ENCODE measurements at places on chromosomes 2 and 18. TPM values are rescaled to one million over a fixed set of nuclear protein-coding genes. Genes with fewer than 3 reads are reported as not detected.

The SFTPB gene
- not detected for total RNA-seq

The CYP20A1 gene
- total RNA-seq, result 26.1 TPM

The L3MBTL4 gene
- 4.2 TPM for total RNA-seq

The GTF2A1L gene
- total RNA-seq, result 3.4 TPM

The LYPD6 gene
- total RNA-seq, result 2.0 TPM

The PLEK gene
- total RNA-seq, result 4.4 TPM

DNA sequence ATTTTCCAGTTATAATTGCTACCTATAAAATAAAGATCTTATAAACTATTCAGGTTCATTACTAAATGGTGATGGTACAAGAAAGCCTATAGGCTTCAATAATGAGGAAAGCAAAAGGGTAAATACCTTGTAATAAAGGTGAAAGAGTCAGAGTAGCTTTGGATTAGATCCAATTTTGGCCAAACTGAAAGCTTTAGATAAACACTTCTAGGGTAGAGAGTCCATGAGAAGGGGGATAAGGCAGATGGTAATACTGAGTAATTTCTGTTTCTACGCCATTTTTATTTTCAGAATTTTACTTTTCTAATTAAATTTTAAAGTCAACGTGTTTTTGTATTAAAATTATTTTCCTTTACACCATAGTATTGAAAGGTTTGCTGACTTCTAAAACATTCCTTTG, 9.4 kb downstream of the CASP8 start:
- no peak for DNase-seq
- peaks cover 1% of the 10 kb centered on the region for H3K4me1 ChIP-seq
- no peak overlapping the region for H3K27ac ChIP-seq
- no peaks in the 10 kb centered on the region for H3K27me3 ChIP-seq
- H3K4me3 ChIP-seq, result no peak overlapping the region

GRCh38 chr2:127067620-127068350, 39.2 kb downstream of the BIN1 start:
- peaks cover 85% of the 10 kb centered on the region for H3K36me3 ChIP-seq
- H3K27ac ChIP-seq, result peak overlapping the region; percentile 56
- H3K4me3 ChIP-seq, result no peak overlapping the region
- peak; percentile 82 for DNase-seq
- no peaks in the 10 kb centered on the region for H3K27me3 ChIP-seq
- peaks cover 86% of the 10 kb centered on the region for H3K4me1 ChIP-seq

GRCh38 chr2:196230061-196230854, 58.9 kb upstream of the STK17B start:
- H3K4me3 ChIP-seq, result no peak overlapping the region
- H3K27me3 ChIP-seq, result no peaks in the 10 kb centered on the region
- H3K4me1 ChIP-seq, result peaks cover 6% of the 10 kb centered on the region

DNA sequence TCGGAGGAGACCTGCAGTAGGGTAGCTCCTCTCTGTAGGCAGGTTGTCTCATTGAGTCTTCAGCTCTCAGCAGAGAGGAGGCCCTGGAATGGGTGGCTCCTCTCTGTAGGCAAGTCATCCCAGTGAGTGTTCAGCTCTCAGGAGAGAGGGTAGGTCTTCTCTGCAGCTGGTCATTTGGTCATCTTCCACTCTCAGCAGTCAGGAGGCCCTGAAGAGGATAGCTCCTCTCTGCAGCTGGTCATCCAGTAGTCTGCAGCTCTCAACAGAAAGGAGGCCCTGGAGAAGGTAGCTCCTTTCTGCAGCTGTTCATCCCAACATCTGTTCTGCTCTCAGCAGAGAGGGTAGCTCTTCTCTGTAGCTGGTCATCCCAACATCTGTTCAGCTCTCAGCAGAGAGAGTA, 26.0 kb upstream of the RUFY4 start:
- H3K4me1 ChIP-seq, result no peaks in the 10 kb centered on the region
- H3K4me3 ChIP-seq, result no peak overlapping the region
- DNase-seq, result no peak
- H3K27me3 ChIP-seq, result peaks cover 4% of the 10 kb centered on the region
- H3K36me3 ChIP-seq, result no peaks in the 10 kb centered on the region

DNA sequence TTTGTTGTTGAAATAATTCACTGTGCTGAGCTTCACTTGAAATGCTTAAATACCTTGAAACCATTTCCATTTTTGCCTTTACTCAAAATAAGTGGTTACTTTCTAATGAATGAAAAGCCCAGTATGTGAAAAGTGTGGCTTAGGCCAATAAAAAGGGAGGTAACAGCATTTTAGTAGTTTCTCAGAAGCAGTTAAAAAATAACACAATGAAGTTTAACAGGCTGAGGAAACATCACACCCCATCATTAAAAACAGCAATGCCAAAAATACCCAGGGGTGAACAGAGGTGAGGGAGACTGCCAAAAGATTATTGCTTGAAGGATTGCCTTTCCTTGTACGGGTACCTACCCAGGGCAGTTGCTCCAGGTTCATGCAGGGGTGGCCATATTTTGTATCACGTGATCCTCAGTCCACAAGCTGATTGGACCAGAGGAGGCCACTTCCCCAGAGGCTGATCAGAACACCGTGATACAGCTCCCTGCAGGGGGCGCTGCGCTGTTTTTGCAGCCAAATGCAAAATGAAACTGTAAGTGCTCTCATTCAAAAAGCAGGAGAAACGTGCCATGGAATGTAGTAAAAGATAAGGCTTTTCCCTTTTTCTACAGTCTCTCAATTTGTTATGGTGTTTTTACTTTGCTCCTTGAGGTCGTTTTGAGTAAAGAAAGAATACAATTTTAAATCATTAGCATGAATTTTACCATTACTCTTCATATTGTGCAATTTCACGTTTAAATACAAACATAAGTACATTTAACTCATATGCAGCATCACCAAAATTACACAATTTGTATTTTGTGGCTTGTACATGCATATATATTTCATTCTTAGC, 70.2 kb upstream of the SH3BP4 start:
- H3K27me3 ChIP-seq, result no peaks in the 10 kb centered on the region
- H3K27ac ChIP-seq, result no peak overlapping the region
- peak; percentile 82 for DNase-seq
- peaks cover 2% of the 10 kb centered on the region for H3K4me1 ChIP-seq

DNA sequence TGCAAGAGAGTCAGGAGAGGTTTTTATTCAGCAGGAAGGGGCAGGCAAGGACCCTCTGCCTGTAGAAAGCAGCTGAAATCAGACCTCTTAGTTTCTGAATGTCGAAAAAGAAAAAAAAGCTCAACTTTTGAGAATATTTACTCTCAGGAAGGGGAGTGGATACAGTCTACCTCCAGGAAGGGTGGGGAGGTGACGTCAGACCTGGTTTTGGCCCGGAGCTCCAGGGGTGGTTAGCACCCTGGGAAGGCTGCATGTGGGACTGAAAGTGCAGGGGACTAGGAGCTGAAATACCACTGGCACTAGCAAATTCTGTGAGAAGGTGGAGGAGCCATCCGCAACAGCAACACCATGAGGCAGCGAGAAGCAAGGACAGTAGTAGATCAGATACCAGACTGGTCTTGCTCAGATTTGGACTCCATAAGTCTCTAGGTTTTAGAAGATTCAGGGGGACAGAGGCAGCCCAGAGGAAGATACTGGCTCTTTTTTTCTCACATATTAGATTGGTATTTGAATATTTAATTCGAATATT, 19.8 kb downstream of the MC2R start:
- peaks cover 2% of the 10 kb centered on the region for H3K4me1 ChIP-seq
- H3K36me3 ChIP-seq, result no peaks in the 10 kb centered on the region
- no peak overlapping the region for H3K27ac ChIP-seq
- no peak for DNase-seq
- H3K4me3 ChIP-seq, result no peak overlapping the region

- H3K4me1 ChIP-seq, result no peaks in the 10 kb centered on the region
- H3K27me3 ChIP-seq, result no peaks in the 10 kb centered on the region
- H3K36me3 ChIP-seq, result no peaks in the 10 kb centered on the region
Observed at GRCh38 chr2:148298196-148298595, 277.3 kb downstream of the MBD5 start.

GRCh38 chr2:49002750-49003149, 151.6 kb downstream of the FSHR start:
- H3K4me3 ChIP-seq, result no peak overlapping the region
- no peak overlapping the region for H3K27ac ChIP-seq
- peaks cover 3% of the 10 kb centered on the region for H3K4me1 ChIP-seq
- no peaks in the 10 kb centered on the region for H3K36me3 ChIP-seq

DNA sequence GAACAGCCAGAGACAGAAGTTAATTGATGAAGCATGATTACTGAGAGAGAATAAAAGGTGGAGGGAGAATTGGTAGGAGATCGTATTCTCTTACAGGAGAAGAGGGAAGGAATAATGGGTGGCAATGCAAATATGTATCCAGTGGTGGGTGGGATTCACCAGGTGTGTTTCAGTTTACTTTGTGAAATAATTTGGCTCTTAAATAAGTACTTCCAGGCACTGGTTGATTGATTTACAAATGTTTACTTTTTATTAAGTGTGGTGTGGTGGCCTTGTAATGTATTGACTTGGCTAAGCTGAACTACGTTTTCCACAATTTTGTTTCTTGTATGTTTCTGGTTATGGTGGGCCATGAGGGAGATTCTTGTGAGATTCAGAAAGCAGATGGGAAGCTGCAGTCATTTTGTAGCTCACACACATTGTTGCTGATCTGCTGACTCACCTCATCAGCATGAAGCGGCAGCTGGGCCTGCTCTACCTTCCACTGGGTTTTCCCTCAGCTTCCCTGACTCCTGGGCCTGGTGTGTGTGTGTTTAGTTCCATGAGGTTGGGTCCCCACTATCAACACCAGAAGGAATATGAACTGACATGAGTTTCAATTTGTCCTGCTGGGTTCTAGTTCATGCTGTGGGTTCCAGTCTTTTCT, 32.6 kb downstream of the MYL12B start:
- no peak overlapping the region for H3K27ac ChIP-seq
- H3K36me3 ChIP-seq, result no peaks in the 10 kb centered on the region
- no peak overlapping the region for H3K4me3 ChIP-seq
- DNase-seq, result no peak

- H3K36me3 ChIP-seq, result no peaks in the 10 kb centered on the region
- no peaks in the 10 kb centered on the region for H3K4me1 ChIP-seq
- no peak for DNase-seq
- no peaks in the 10 kb centered on the region for H3K27me3 ChIP-seq
Observed at GRCh38 chr2:161842736-161843433, 218.7 kb downstream of the SLC4A10 start.

GRCh38 chr18:58723810-58724602, 52.7 kb downstream of the MALT1 start:
- no peak overlapping the region for H3K27ac ChIP-seq
- peaks cover 5% of the 10 kb centered on the region for H3K36me3 ChIP-seq
- DNase-seq, result no peak
- H3K4me1 ChIP-seq, result peaks cover 7% of the 10 kb centered on the region
- no peak overlapping the region for H3K4me3 ChIP-seq

GRCh38 chr2:175403599-175404221, 222.2 kb upstream of the ATP5MC3 start:
- H3K27ac ChIP-seq, result no peak overlapping the region
- no peak overlapping the region for H3K4me3 ChIP-seq
- H3K36me3 ChIP-seq, result no peaks in the 10 kb centered on the region
- no peaks in the 10 kb centered on the region for H3K27me3 ChIP-seq
- no peak for DNase-seq

GRCh38 chr2:19617257-19617848, 258.9 kb upstream of the OSR1 start:
- H3K36me3 ChIP-seq, result no peaks in the 10 kb centered on the region
- H3K27ac ChIP-seq, result no peak overlapping the region
- H3K27me3 ChIP-seq, result no peaks in the 10 kb centered on the region
- DNase-seq, result no peak

GRCh38 chr2:213187386-213187785, 36.0 kb upstream of the IKZF2 start:
- no peak overlapping the region for H3K27ac ChIP-seq
- no peak for DNase-seq
- no peaks in the 10 kb centered on the region for H3K36me3 ChIP-seq

GRCh38 chr18:43180814-43181213, 65.3 kb upstream of the RIT2 start:
- no peaks in the 10 kb centered on the region for H3K27me3 ChIP-seq
- H3K4me1 ChIP-seq, result no peaks in the 10 kb centered on the region
- no peak overlapping the region for H3K27ac ChIP-seq
- DNase-seq, result no peak
- no peaks in the 10 kb centered on the region for H3K36me3 ChIP-seq

- no peaks in the 10 kb centered on the region for H3K4me1 ChIP-seq
- no peaks in the 10 kb centered on the region for H3K27me3 ChIP-seq
- no peak for DNase-seq
- no peak overlapping the region for H3K27ac ChIP-seq
Observed at GRCh38 chr2:187774551-187775071, 220.4 kb upstream of the TFPI start.

DNA sequence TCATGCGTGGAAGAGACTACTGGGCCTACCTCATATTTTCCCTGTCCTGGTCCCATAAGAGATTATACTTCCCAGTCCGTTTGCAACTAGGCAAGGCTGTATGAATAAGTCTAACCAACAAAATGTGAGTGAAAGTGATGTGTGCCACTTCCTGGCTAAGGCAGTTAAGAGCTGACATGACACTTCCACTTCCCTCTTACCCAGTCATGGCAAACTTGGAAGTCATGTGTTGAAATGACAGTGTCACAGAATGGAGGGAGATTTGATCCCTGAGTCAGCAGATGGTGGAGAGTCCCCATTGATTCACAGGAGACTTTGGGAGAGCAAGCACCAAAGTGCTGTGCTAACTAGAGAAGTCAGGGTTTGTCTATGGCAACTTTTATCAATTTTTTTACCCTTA, 36.4 kb downstream of the TACR1 start:
- H3K4me1 ChIP-seq, result no peaks in the 10 kb centered on the region
- H3K36me3 ChIP-seq, result no peaks in the 10 kb centered on the region
- H3K27me3 ChIP-seq, result no peaks in the 10 kb centered on the region
- H3K27ac ChIP-seq, result no peak overlapping the region

DNA sequence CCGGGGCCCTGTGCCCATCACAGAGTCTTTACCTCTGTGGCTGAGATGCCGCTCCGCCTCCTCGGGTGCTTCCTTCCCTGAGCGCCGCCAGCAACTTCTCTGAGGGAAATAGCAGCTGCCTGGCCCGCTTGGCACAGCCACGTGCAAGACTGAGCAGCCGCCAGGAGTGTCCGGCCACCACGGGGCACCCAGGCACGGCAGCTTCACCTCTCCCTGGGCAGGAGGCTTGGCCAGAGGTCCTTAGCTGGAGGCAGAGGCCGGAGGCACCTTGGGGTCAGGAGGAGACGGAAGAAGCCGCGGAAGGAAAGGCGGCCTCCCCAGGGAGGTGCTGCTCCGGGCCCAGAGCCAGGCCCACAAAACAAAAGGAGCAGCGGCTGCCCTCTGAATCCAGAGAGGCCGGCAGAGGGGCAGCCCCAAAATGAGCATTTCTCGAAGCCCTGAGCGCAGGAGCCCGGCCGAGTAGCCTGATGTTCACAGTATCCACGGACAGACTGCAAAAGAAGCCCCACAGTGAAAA, 6.0 kb upstream of the LIMS2 start:
- H3K27ac ChIP-seq, result no peak overlapping the region
- no peaks in the 10 kb centered on the region for H3K36me3 ChIP-seq
- peaks cover 28% of the 10 kb centered on the region for H3K4me1 ChIP-seq
- DNase-seq, result peak; percentile 47
- H3K4me3 ChIP-seq, result peak overlapping the region; percentile 27

GRCh38 chr2:98869272-98869641, 66.8 kb downstream of the CRACDL start:
- H3K36me3 ChIP-seq, result no peaks in the 10 kb centered on the region
- H3K27me3 ChIP-seq, result no peaks in the 10 kb centered on the region
- peaks cover 17% of the 10 kb centered on the region for H3K4me1 ChIP-seq
- no peak overlapping the region for H3K4me3 ChIP-seq

Data from muscle of leg (tissue), 16 donors.